ENCODE measurements at places on chromosomes 3 and 15. TPM values are rescaled to one million over a fixed set of nuclear protein-coding genes. Genes with fewer than 3 reads are reported as not detected.

Gene SLC38A3
- not detected for total RNA-seq

Gene PLSCR2
- total RNA-seq = not detected

Gene PLCH1
- 5.1 TPM for total RNA-seq

Gene IFT57
- 22.0 TPM for total RNA-seq

Gene CHCHD4
- total RNA-seq = 10.1 TPM

Gene ATP13A5
- not detected for total RNA-seq

Gene ADCY5
- not detected for total RNA-seq

Gene RBMS3
- 0.74 TPM for total RNA-seq

- H3K4me3 ChIP-seq = no peak overlapping the region
- DNase-seq = no peak
- H3K27ac ChIP-seq = no peak overlapping the region
- H3K4me1 ChIP-seq = no peaks in the 10 kb centered on the region
These were observed 32.3 kb upstream of the TMCO5A start for GRCh38 chr15:37902126-37902525.

DNA sequence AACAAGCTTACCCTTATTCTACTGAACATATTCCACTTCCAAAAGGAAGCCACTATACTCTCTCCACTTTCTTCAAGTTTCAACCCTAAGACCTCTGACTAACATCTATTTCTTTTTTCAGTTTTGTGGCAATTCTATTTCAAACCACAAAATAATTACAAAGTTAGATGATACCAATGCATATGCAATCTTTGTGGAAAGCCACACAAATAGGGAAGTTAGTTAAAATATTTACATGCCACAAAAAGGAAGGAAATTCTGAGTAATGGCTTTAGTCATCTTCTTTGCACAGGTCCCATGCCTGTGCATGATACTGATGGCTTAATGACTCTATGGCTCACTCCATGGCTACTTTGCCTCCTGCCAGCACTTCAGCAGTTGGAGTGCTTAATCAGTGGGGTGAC, 57.0 kb upstream of the MCTP2 start:
- no peak for DNase-seq
- H3K4me3 ChIP-seq = no peak overlapping the region
- H3K4me1 ChIP-seq = peaks cover 18% of the 10 kb centered on the region
- peaks cover 3% of the 10 kb centered on the region for H3K27me3 ChIP-seq

- peaks cover 34% of the 10 kb centered on the region for H3K27me3 ChIP-seq
- no peaks in the 10 kb centered on the region for H3K4me1 ChIP-seq
- H3K36me3 ChIP-seq = no peaks in the 10 kb centered on the region
- no peak overlapping the region for H3K4me3 ChIP-seq
- no peak overlapping the region for H3K27ac ChIP-seq
These were observed 210.0 kb upstream of the TOPAZ1 start for GRCh38 chr3:44031387-44032380.

GRCh38 chr3:6860954-6861624, at the start of gene GRM7:
TSS of gene GRM7 (plus strand) at chr3:6861115.
- peak within 1 kb of the TSS; percentile 54 for H3K27ac ChIP-seq
- H3K27me3 ChIP-seq = peaks cover 24% of the 10 kb centered on the region
- no peak for DNase-seq
- no peak within 1 kb of the TSS for H3K4me3 ChIP-seq
- no peaks in the 10 kb centered on the region for H3K36me3 ChIP-seq
- H3K4me1 ChIP-seq = no peaks in the 10 kb centered on the region

- H3K27me3 ChIP-seq = peaks cover 2% of the 10 kb centered on the region
- no peaks in the 10 kb centered on the region for H3K36me3 ChIP-seq
- no peaks in the 10 kb centered on the region for H3K4me1 ChIP-seq
- no peak for DNase-seq
- H3K4me3 ChIP-seq = no peak overlapping the region
- peak overlapping the region; percentile 21 for H3K27ac ChIP-seq
These were observed 29.4 kb downstream of the ITGA11 start for GRCh38 chr15:68402432-68403160.

DNA sequence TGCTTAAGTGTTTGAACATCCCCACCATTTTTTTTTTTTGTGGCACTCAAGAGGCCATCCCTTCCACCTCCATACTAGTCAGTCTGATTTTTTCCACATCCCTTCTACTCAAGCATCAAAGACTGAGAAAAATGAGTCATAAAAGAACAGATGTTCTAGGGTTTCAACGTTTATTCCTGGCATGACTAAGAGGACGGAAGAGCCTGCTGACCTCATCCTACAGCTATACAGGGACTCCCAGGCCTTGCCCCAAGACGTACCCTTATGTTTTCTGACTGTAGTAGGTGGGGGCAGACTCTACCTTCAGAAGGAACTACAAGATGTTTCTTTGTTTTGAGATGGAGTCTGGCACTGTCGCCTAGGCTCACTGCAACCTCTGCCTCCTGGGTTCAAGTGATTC, 3.3 kb upstream of the ITPKA start:
- H3K4me1 ChIP-seq = peaks cover 26% of the 10 kb centered on the region
- H3K27me3 ChIP-seq = peaks cover 29% of the 10 kb centered on the region
- H3K4me3 ChIP-seq = no peak overlapping the region
- DNase-seq = no peak
- H3K36me3 ChIP-seq = peaks cover 2% of the 10 kb centered on the region

DNA sequence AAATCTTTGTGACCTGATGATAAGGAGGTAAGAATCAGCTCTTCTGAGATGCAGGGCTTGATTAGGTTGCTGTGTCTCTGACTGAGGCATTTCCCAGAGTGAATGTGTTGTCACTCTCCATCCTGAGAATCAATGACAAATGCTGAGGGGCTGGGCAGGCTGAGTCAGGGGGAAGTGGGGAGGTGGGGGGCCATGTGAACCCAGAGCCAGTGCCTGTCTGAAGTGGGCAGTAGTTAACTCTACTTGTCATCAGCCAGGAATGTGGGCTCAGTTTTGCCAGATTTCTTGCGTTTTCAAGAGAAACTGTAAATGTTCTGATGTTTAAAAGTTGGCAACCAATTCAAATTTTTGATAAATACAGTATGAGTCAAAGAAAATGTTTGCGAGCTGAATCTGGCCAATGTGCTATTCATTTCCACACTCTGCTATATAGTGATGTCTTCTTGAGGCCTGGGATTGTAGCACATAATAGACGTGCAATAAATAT, 3.1 kb upstream of the BNC1 start:
- no peak overlapping the region for H3K27ac ChIP-seq
- H3K4me1 ChIP-seq = peaks cover 7% of the 10 kb centered on the region
- no peak for DNase-seq
- H3K36me3 ChIP-seq = no peaks in the 10 kb centered on the region
- H3K27me3 ChIP-seq = peaks cover 52% of the 10 kb centered on the region
- no peak overlapping the region for H3K4me3 ChIP-seq

GRCh38 chr3:52896613-52897012, 735 bp downstream of the STIMATE start:
- no peaks in the 10 kb centered on the region for H3K27me3 ChIP-seq
- peak overlapping the region; percentile 97 for H3K4me3 ChIP-seq
- peaks cover 11% of the 10 kb centered on the region for H3K36me3 ChIP-seq
- H3K4me1 ChIP-seq = peaks cover 50% of the 10 kb centered on the region
- DNase-seq = no peak

DNA sequence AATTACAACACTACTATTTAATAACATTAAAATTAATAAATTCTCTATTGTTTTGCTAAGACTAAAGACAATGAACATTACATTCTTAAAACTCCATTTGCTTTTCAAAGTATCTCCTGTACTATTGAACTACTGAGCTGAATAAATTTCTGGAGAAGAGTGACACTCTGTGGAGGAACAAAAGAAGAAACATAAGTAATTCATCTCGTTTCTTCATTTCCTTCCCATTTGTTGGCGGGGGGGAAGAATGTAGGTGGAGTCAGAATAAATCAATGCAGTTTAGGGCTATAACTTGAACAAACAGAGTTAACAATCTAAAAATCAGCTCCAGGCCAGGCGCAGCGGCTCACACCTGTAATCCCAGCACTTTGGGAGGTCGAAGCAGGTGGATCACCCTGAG, 32.7 kb downstream of the EFHB start:
- no peaks in the 10 kb centered on the region for H3K4me1 ChIP-seq
- no peak for DNase-seq
- no peak overlapping the region for H3K4me3 ChIP-seq
- H3K36me3 ChIP-seq = no peaks in the 10 kb centered on the region

DNA sequence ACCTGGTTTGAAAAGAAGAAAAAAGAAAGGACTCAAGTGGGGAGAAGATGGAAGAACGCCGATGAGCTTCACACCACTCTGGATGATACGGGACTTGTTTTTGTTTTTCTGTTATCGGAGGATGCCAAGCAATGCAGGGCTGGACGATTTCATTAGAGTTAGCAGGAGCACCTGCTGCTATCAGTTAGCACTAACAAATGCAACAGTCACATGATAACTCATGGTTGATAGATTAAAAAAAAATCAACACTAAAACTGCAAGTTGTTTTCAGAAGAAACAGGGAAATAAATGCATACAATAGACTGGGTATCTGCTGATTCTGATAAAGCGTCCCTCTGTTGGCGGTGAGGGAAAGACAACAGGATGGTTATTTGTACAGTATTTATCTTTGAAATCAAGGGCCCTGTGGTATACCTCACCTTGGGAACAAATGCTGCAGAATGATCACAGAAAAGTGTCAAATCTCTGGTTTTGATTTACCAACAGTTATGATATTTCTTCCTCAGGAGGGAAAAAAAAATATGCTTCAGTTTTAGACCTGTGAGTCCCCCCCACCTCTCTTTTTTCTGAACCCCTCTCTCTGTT, 575.1 kb downstream of the FOXP1 start:
- no peak for DNase-seq
- H3K4me1 ChIP-seq = peaks cover 54% of the 10 kb centered on the region
- no peaks in the 10 kb centered on the region for H3K27me3 ChIP-seq
- H3K36me3 ChIP-seq = peaks cover 16% of the 10 kb centered on the region
- peak overlapping the region; percentile 37 for H3K4me3 ChIP-seq

DNA sequence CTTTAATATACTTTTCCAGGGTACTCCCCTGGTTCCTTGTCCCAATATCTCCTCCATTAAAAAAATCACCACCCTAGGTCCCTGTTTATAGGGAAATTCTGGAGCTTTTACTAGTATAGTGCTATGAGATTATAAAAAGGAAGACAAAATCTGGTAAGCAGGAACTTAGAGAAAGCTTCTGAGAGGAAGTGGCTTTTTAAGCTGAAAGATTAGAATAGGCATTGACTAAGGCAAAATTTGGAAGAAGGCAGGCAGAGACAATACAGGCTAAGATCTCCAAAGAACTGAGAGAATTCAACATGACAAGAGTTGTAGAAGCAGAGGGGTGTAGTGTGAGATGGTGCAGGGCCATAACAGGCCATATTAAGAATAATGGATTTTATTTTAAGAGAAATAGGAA, 25.8 kb downstream of the SGO1 start:
- H3K27me3 ChIP-seq = no peaks in the 10 kb centered on the region
- H3K4me3 ChIP-seq = peak overlapping the region; percentile 35
- H3K4me1 ChIP-seq = peaks cover 18% of the 10 kb centered on the region
- no peak for DNase-seq
- H3K27ac ChIP-seq = peak overlapping the region; percentile 75

GRCh38 chr3:65604863-65605526, 433.7 kb downstream of the MAGI1 start:
- H3K36me3 ChIP-seq = no peaks in the 10 kb centered on the region
- H3K27ac ChIP-seq = no peak overlapping the region
- H3K27me3 ChIP-seq = no peaks in the 10 kb centered on the region
- H3K4me3 ChIP-seq = no peak overlapping the region
- no peaks in the 10 kb centered on the region for H3K4me1 ChIP-seq

DNA sequence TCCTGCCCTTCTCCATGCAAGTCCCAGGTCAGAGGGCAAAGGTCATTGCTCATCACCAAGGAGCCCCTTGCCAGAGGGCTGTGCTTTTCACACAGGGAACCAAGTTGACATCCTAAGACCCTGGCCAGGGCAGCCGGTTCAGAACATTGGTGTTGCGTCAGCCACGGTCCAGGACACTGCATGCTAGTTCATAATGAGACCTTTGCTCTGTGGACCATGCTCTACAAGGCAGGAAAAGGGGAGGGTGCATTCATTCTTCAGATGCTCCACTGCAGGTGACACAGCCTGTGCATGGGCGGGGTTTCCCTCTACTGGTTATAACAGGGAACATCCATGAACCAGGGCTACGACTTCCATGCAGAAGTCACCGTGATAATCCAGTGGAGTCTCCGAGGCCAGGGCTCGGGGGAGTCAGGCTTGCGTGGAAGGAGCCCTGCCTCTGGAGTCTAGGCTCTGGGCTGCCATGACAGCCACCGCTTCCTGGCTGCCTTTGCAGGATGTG, 81.6 kb downstream of the OCA2 start:
- H3K27ac ChIP-seq = no peak overlapping the region
- H3K27me3 ChIP-seq = no peaks in the 10 kb centered on the region
- no peaks in the 10 kb centered on the region for H3K36me3 ChIP-seq
- no peaks in the 10 kb centered on the region for H3K4me1 ChIP-seq
- no peak for DNase-seq

- H3K4me1 ChIP-seq = peaks cover 2% of the 10 kb centered on the region
- H3K27me3 ChIP-seq = no peaks in the 10 kb centered on the region
- peaks cover 8% of the 10 kb centered on the region for H3K36me3 ChIP-seq
- H3K4me3 ChIP-seq = no peak overlapping the region
These were observed 209.0 kb downstream of the XXYLT1 start for GRCh38 chr3:195061756-195062655.

- H3K27ac ChIP-seq = no peak overlapping the region
- no peak for DNase-seq
- H3K4me1 ChIP-seq = peaks cover 1% of the 10 kb centered on the region
These were observed 95.0 kb upstream of the GADL1 start for GRCh38 chr3:30989276-30990030.

DNA sequence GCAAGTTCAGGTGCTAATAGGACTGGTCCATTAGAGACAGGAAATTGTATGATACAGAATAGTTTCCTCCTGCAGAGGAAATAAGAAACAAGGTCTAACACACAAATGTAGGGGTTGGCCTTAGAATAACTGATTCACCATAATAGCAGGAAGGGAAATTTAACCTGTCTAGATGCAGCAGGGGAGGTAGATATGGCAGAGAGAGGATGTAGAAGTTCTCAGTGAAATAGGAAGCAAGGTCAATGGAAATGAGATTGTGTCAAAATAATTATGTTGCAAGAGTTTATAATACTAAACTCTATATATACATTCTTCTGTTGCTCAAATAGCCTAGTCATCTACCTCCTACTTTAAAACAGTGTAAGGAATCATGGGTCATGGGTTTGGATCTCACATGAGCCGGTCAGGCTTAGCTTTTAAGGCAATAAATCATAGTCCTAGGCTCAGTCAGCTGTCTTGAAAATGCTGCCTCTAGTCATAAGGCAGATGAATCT, 17.0 kb downstream of the BCL2A1 start:
- H3K4me3 ChIP-seq = peak overlapping the region; percentile 14
- peaks cover 21% of the 10 kb centered on the region for H3K4me1 ChIP-seq
- H3K36me3 ChIP-seq = peaks cover 11% of the 10 kb centered on the region
- DNase-seq = no peak

GRCh38 chr15:56034514-56034913, 41.1 kb upstream of the NEDD4 start:
- DNase-seq = no peak
- H3K4me1 ChIP-seq = peaks cover 17% of the 10 kb centered on the region
- H3K27me3 ChIP-seq = peaks cover 40% of the 10 kb centered on the region
- H3K4me3 ChIP-seq = peak overlapping the region; percentile 21
- peak overlapping the region; percentile 68 for H3K27ac ChIP-seq
- peaks cover 7% of the 10 kb centered on the region for H3K36me3 ChIP-seq
